ENCODE measurements at places on chromosomes 16 and 17. TPM values are rescaled to one million over a fixed set of nuclear protein-coding genes. Genes with fewer than 3 reads are reported as not detected.

The IL17C gene
- not detected for total RNA-seq

The MYLK3 gene
- total RNA-seq = 0.06 TPM

The PTGES3L gene
- 3.2 TPM for total RNA-seq

The CA5A gene
- not detected for total RNA-seq

The ITGA2B gene
- total RNA-seq = 0.24 TPM

The CEMP1 gene
- total RNA-seq = not detected

The OR1F1 gene
- total RNA-seq = not detected

The ABCA8 gene
- total RNA-seq = 0.12 TPM

The AOC2 gene
- 2.0 TPM for total RNA-seq

The CCL16 gene
- total RNA-seq = not detected

The TBX21 gene
- total RNA-seq = not detected

The CCL4 gene
- not detected for total RNA-seq

The ACSM2A gene
- total RNA-seq = not detected

The C16orf95 gene
- total RNA-seq = 1.6 TPM

The DNASE1L2 gene
- 0.82 TPM for total RNA-seq

The PLA2G10 gene
- not detected for total RNA-seq

The KRTAP3-1 gene
- total RNA-seq = not detected

The HID1 gene
- total RNA-seq = 30.6 TPM

The MVD gene
- total RNA-seq = 83.8 TPM

The ERI2 gene
- 10.3 TPM for total RNA-seq

The NPTX1 gene
- total RNA-seq = 35.0 TPM

The ZDHHC1 gene
- total RNA-seq = 18.3 TPM

The CD300E gene
- not detected for total RNA-seq

The PIRT gene
- total RNA-seq = not detected

The TBC1D3E gene
- not detected for total RNA-seq

The ADAM11 gene
- total RNA-seq = 0.23 TPM

The KCNG4 gene
- not detected for total RNA-seq

The CAPNS2 gene
- not detected for total RNA-seq

The CDRT15L2 gene
- total RNA-seq = not detected

The PRSS33 gene
- not detected for total RNA-seq

The ENO3 gene
- total RNA-seq = 0.15 TPM

The CSH1 gene
- total RNA-seq = not detected

The TMEM95 gene
- total RNA-seq = not detected

The KRT12 gene
- total RNA-seq = not detected

The NUP93 gene
- 55.6 TPM for total RNA-seq

The CLEC19A gene
- not detected for total RNA-seq

The C17orf58 gene
- total RNA-seq = 16.8 TPM

The CCDC154 gene
- total RNA-seq = 0.58 TPM

The MAP3K3 gene
- total RNA-seq = 68.0 TPM

The BICDL2 gene
- total RNA-seq = not detected

The HSPB9 gene
- total RNA-seq = not detected

The TERF2IP gene
- total RNA-seq = 69.3 TPM

All from glomerular endothelial cell (primary cell).